ENCODE measurements at places on chromosomes 2 and 18.

GRCh38 chr18:11324956-11325882 lies 175.8 kb upstream of the PIEZO2 start:
- DNase-seq = peak; percentile 95

- no peak for DNase-seq
These were observed 111.8 kb downstream of the PXDN start for GRCh38 chr2:1632510-1632909.

DNA sequence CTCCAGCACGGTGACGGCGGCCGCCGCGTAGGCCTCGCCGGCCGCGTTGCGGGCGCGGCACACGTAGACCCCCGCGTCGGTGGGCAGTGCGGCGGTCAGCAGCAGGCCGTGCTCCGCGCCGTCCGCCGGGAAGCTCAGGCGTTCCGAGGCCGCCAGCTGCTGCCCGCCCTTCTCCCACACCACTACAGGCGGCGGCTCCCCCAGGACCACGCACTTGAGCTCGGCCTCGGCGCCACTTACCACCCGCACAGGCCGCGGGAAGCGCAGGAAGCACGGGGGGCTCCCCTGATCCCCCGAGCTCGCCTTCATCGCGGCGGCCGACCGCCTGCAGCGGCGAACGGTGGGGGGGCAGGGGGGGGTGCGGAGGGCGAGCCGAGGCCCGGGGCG lies 422 bp downstream of the OBSL1 start:
- DNase-seq = peak; percentile 21

DNA sequence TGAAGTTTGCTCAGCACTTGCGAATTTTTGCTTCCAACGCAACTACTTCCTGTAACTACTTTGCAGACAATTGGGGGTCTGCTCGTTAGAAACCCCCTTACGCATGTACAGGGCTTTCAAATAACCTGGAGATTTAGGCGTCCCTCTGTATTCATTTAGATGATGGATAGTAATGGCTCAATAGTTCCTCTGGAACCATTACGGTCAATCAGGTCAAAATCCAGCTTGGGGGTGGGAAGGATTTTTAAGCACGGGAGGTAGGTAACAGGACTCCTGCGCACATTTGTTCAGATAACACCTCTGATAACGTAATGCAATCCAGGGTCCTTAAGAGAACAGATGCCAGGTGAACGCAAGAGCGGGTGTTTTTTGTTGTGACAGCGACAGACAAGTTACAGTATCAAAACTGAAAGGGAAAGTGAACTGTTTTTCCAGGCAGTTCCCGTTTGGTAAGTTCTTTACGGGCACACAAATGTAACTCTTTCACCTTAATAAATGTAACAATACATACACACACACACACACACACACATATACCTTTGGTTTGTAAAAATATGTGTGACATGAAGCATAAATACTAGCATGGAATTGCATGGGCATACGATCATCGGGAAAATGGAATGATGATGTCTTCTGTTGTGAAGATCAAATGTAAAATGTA lies 3.8 kb upstream of the OSR1 start:
- DNase-seq = peak; percentile 41

DNA sequence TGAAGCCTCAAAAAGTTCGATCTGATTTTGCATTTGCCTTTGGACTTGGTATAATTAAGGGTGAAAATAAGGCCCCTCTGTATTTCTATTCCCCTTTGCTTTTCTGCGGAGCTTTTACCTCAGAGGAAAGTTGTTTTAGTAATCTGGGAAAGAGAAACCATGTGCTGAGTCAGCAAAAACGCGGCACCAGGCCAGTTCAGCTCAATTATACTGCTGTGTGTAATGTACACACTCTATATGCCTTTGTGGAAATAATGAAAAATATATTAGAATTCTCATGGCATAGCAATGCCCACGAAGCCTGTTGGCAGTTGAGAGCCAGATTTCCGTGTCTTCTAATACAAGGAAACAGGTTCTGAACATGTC lies 161.9 kb upstream of the SIX2 start:
- no peak for DNase-seq

- peak; percentile 20 for DNase-seq
These were observed 9.4 kb upstream of the ZNF512 start for GRCh38 chr2:27573452-27573851.

- DNase-seq = no peak
These were observed 69.5 kb downstream of the EVA1A start for GRCh38 chr2:75491129-75491753.
